KBM-7 (cell line): ENCODE measurements at places on chromosomes 2 and 18.

- DNase-seq: no peak
Measured at GRCh38 chr2:236731767-236732580, 162.3 kb downstream of the ACKR3 start.

DNA sequence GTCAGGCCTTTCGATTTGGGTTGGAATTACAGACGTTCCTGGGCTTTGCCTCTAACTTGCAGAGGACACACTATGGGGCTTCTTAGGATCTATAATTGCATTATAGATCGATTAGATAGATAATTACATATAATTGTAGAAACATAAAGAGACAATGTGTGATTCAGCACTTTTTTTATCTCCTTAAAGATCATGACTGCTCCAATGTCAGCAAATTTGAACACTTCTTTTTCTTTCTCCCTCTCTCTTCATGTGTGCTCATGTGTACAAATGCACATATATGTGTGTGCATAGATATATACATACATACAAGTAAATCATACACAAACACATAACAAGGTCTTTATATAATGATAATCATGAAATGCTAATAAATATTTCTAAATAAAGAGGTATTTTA, 1261.2 kb upstream of the SLC39A10 start:
- DNase-seq: no peak

GRCh38 chr18:78898635-78899034, 81.0 kb upstream of the SALL3 start:
- DNase-seq: no peak

DNA sequence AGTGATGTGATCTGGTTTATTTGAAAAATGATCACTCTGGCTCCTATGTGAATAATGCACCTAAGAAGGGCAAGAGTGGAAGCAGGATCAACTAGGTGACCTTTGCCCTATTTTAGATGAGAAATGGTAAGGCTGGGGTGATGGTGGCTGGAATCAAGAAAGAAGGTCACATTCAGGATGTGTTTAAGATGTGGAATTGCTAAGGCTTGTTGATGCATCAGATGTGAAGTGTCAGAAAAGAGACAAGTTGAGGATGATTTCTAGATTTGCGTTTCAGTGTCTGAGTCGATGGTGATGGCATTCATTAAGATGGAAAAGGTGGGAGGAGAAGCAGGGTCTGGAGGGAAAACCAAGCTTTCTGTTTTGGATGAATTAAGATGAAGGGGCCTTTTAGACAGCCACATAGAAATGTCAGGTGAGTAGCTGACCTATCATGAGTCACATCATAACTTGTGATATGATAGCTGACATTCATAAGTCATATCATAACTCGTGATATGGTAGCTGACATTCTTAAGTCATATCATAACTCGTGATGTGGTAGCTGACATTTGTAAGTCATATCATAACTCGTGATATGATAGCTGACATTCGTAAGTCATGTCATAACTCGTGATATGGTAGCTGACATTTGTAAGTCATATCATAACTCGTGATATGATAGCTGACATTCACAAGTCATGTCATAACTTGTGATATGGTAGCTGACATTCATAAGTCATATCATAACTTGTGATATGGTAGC, 101.2 kb upstream of the SEC11C start:
- DNase-seq: no peak

DNA sequence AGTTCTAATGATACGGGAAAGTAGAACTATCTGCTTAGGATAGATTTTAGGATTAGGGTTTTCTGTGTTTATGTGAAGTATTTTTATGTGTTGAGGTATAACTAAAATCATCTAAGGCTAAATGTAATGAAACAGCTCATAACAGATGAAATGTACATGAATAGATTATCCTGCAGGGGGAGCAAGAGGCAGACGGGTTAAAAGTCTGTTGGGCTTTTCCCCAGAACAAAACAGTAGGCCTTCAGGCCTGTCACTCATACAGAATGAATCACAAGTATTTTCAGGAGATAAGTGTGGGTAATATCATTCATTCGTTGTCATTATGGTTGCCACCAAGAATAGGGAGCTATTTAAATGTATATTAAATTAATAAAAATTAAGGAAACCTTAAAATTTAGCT, 107.9 kb upstream of the IL1R2 start:
- DNase-seq: peak; percentile 55

GRCh38 chr2:3396920-3397559, 17.5 kb downstream of the TRAPPC12 start:
- DNase-seq: no peak

DNA sequence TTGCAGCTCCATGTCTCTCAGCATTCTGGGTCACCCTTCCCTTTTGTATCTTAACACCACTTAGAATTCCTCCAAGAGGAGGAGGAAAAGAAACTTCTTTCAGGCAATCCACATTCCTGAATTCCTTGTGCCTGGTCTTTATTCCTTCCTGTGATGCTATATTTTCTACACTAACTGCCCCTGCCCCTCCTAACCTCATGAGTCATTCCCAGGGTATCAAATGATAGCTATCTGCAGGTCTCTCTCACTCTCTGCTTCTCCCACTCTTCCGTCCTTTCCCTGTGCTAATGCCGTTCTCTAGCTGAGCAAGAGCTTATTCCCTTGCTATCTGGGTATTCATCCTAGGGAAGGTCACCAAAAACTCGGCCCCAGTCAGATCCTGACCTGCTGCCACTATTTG, 395.0 kb upstream of the TCF4 start:
- no peak for DNase-seq

DNA sequence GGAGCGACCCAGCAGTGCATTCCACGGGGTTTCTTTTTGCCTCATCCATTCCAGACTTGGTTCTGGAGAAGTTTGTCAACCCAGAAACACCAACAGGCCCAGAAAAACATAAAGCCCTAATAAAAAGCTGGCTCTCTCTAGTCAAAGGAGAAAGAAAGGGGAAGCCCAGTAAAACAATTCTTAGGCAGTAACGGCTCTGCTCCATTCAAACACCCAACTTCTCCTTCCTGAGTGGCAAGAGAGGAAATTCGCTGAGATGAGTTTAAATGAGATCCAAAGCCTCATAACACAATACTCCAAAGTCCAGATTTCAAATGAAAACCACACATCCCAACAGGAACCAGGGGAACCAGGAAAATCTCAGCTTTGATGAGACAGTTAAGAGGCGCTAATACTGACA, 179.9 kb downstream of the RPIA start:
- DNase-seq: peak; percentile 69

GRCh38 chr2:208142925-208143799, 2.8 kb downstream of the CRYGB start:
- no peak for DNase-seq

- DNase-seq: peak; percentile 55
Measured at GRCh38 chr2:119389615-119390306, 23.0 kb downstream of the DBI start.

DNA sequence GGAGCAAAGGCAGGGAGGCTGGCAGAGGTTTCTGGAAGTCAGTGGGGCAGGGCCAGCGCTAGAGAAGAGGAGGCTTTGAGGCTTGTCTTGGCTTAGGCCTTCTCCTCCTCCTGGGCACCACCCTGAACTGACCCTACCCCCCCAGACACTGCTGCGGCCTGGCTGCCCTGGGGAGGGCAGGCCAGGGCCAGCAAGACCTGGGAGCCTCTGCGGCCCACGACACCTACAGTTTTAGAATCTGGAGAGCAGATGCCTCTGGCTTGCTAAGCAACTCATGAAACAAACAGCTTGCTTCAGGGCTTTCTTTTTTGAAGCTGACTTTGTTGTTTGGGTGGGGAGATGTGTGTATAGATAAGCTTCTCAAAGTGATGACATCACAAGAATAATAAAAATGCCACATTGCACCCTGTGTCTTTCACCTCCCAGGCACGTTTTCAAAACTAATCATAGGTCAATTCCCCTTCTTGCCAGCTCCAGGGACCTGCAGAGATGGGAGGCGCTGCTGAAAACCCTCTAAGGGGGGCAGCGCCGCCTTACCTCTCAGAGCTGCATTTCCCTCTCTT, 46.2 kb upstream of the SMAD7 start:
- peak; percentile 18 for DNase-seq

GRCh38 chr2:75604484-75604883, 42.1 kb upstream of the MRPL19 start:
- no peak for DNase-seq

DNA sequence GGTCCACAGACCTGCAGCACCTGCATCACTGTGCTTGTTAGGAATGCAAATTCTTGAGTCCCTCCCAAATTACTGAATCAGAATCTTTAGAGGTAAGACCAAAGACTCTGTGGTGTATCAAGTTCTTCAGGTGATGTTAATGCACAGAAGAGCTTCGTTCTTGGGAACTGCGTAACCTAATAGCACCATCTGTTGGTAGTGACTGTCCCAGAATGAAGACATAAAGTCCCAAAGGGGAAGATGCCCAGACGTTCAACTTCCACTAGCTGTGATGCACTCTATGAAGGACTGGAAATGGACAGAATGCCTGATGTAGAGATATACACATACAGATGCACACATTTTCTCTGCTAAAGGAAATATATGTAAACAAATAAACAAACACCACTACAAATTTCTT, 576.0 kb downstream of the LRP1B start:
- peak; percentile 70 for DNase-seq

DNA sequence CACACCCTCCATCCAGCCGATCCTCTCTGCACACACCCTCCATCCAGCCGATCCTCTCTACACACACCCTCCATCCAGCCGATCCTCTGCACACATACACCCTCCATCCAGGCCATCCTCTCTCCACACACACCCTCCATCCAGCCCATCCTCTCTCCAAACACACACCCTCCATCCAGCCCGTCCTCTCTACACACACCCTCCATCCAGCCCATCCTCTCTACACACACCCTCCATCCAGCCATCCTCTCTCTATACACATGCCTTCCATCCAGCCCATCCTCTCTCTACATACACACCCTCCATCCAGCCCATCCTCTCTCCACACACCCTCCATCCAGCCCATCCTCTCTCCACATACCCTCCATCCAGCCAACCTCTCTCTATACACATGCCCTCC, 83.1 kb downstream of the EIPR1 start:
- no peak for DNase-seq

DNA sequence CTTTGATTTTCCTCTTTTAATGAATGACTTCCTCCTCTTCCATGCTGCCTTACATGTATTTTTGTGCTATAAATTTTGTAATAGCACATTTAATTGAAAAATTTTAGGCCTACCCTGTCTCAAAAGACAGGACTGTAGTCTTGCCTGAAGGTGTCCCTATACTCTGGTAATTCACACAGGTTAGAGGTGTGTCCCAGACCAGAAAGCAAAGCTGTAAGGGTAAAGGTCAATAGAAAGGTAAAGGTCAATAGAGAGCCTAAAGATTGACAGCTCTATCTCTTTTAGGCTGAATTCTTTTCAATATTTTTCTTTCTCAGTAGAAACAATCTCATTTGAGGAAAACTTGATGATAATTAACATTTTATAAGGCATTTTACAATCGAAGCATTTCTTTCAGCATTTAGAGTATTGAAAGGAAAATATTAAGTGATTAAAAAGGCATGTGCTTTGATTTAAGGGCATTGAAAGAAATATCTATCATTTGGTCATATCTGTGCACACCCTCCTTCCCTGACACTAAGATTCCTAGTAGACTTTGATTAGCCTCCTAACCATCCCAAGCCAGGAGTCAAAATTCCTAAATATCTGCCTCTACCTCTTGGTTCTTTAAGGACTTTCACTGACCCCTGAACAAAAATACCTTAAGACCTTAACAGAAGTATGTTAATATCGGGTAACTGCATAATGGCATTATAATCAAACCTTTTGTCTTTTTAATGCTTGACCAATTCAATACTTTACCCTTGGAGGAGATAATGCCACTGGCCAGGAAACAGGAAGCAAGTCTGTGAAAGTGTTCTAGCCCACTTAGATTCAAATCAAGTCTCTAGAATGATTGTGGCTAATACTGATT, 161.8 kb upstream of the DTNA start:
- DNase-seq: no peak

GRCh38 chr2:119476301-119477112, 44.9 kb downstream of the TMEM37 start:
- DNase-seq: peak; percentile 68

DNA sequence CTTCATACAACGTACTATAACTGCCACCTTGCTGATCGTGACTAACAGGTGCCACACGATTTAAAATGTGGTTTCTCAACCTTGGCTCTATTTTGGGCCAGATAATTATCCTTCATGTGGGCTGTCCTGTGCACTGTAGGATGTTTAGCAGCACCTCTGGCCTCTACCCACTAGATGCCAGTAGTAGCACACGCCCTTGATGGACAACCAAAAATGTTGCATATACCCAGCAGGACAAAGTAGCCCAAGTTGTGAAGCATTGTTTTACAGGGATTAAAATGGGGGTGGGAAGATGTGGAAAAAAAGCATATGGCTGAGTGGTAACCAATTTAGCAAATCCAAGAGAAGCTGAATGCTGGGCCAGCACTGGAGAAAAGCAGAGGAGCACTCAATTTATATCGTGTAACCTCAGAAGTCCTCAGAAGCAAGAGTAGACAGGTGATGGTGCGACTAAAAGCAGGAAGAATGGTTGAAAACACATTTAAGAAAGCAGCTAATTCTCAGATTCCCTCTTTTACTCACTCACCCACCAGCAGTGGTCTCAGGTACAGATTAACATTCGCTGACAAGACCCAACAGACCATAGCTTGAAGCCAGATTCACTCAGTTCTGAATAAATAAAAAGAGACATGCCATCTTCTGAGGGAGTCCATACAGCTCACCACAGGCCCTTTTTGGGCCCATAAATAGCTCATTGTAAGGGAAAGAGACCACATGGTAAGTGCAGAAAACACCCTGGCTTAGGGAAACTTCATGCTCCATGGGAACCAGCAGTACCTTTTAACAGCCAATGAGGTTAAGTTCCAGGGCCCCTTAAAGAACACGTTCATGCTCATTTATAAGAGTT, 50.6 kb downstream of the RAPH1 start:
- DNase-seq: peak; percentile 71

DNA sequence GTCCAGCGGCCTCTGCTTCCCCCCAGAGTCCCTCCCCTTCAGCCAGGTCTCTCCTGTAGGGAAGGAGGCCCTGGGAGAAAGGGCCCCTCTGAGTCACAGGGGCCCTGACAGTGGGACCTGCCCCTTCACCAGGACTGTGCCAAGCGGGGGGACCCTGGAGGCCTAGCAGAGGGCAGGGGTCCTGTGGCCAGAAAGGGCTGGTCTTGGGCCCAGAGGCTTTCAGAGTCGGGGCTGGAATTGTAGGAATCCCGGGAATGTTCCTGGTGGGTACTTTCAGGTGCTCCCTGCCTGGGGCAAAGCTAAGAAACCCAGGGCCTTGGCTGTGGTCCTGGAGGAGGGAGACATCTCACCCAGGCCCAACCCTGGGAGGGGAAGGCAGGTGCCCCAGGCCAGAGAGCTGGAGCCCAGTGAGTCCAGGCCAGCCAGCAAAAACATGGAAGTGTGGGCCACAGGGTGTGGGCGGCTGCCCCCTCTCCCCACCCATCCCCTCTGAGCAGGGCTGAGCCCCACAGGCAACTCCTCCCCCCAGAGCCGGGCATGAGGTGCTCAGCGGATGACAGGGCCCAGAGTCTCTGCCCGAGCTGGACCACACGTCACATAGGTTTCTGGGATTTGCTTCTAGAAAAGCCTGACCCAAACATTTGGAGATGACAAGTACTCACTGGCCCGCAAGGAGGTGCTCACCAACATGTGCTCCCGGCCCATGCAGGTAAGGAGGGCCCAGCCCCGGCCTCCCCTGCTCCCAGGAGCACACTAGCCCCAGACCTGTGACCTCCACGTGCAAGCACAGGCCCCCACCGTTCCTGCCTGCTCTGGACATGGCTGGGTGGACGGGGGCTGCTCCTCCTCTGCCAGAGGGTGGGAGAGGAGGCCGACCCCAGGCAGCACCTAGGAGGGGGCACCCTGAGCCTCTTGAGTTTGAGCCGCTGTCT, 48.2 kb upstream of the ALPP start:
- DNase-seq: no peak
